ENCODE measurements at places on chromosomes 7 and 10. TPM values are rescaled to one million over a fixed set of nuclear protein-coding genes. Genes with fewer than 3 reads are reported as not detected.

CTAGE4 gene
- 2.3 TPM for total RNA-seq

HSPB1 gene
- 178 TPM for total RNA-seq

SEMA4G gene
- 1.4 TPM for total RNA-seq

SBDS gene
- total RNA-seq: 159 TPM

CADPS2 gene
- total RNA-seq: 41.9 TPM

- DNase-seq: no peak
Measured at GRCh38 chr10:12490963-12491362, 141.6 kb downstream of the CAMK1D start.

DNA sequence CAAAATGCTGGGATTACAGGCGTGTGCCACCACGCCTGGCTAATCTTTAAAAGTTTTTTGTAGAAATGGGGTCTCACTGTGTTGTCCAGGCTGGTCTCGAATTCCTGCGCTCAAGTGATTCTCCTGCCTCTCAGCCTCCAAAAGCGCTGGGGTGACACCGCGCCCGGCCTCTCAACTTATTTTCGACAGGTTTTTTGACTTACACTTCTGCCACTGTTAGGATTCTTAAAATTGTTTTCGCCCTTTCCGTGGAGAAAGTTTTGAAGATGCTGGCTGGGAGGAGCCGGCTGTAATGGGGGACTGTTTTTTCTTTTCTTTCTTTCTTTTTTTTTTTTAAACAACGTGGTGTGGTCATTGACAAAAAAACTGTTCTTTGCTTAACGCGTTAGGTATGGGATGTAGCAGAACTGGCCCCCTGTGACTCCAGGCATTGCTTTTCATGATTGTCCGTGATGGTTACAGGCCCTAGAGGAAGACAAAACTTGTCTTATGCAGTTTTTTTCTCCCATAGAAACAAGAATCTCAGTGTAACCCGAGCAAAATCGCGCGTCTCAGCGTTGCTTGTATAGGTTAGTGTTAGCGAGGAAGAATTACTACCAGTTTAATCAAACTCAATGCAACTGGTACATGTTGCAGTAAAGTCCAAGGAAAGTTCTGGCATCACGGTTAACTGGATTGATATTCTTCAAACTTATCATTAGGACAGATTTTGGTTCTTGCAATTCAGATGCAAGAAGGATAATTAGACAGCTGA lies 72.2 kb downstream of the DAGLB start:
- no peak for DNase-seq

DNA sequence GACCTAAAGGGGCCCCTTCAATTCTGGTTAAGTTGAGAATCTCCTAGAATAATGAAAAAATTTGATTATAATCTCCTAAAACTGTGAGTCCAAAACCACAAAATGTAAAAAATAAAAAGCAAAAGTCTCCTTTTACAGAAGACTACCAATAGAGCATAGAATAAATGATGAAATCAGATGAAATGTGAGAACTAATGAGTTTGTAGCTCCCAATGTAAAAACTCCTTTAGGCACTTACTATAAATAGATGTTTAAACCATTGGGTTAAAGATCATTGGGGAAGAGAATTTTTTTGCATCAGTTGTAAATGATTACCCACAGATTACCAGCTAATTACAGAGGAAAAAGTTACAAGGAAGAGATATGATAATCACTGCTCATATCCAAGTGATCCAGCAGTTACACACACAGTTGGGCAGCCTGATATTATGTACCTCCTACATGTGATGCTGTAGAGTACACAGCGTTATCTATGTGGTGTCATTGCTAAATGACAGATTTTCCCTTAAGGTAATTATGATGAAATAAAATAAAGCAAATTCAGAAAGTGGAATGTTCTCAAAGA lies 282.7 kb upstream of the SEMA3D start:
- no peak for DNase-seq

- DNase-seq: no peak
Measured at GRCh38 chr7:119436882-119437281, 836.1 kb upstream of the KCND2 start.

DNA sequence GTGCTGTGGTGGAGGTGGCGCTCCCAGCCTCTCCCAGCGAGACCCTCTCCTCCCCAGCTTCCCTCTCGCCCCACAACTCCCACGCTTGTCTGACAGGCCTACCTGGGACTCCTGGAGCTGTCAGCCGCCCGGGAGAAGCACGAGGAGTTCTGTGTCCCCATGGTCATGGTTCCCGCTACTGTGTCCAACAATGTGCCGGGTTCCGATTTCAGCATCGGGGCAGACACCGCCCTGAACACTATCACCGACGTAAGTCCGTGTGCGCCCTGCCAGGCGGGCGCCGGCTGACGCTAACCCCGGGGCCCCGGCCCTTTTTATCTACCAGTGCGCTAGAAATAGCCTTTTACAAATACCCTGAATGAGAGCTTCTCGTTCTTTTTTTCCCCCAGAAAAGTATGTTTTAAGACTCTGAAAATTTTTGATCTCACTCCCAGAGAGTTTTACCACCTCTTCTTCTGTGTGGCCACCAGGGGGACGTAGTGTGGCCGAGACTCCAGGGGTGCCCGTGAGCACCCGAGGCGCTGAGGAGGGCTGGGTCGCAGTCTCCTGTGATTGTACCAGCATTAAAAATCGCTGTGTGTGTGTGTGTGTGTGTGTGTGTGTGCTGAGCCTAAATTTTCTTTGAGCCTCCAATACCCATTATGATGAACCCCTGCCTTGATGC lies 52.6 kb downstream of the PFKP start:
- DNase-seq: no peak

DNA sequence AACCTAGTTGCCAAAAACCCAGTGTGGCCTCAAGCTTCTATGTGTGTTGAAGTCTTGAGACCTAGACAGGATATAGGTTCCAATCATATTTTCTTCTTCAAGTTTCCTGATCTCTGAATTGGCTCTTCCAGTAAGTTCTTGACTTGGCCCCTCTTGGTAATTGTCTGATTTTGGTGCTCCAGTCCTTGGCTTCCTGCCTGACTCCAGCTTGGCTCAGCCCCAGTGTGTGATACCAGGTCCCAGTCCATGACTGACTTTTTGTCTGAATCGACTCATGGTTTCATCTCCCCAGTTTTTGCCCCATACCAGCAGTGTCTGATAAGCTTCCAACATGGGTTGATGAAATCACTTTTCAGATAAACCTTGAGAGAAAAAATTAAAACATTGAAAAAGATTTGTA lies 72.3 kb downstream of the FAS start:
- DNase-seq: no peak

DNA sequence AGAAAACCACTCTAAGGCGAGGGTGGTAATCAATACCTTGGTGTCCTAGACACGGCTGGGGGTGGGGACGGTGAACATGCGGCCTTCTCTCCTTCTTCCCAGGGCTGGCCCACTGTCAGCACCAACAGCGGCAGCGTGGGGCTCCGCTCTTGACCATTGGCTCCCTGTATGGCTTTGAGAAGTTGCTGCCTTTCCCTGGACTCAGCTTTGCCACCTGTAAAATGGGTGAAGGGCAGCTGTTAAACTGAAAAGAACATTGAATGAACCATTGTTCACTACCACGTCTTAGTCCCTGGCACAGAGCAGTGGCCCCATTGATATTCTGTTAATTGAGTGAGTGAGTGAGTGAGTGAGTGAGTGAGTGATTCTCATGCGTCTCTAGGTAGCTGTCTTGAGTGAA lies 95.3 kb downstream of the ZMIZ1 start:
- DNase-seq: no peak

- DNase-seq: no peak
Measured at GRCh38 chr10:8043569-8044306, 10.8 kb upstream of the GATA3 start.

- DNase-seq: no peak
Measured at GRCh38 chr7:69871886-69872569, 273.8 kb downstream of the AUTS2 start.

- no peak for DNase-seq
Measured at GRCh38 chr10:12556039-12556438, 206.7 kb downstream of the CAMK1D start.

DNA sequence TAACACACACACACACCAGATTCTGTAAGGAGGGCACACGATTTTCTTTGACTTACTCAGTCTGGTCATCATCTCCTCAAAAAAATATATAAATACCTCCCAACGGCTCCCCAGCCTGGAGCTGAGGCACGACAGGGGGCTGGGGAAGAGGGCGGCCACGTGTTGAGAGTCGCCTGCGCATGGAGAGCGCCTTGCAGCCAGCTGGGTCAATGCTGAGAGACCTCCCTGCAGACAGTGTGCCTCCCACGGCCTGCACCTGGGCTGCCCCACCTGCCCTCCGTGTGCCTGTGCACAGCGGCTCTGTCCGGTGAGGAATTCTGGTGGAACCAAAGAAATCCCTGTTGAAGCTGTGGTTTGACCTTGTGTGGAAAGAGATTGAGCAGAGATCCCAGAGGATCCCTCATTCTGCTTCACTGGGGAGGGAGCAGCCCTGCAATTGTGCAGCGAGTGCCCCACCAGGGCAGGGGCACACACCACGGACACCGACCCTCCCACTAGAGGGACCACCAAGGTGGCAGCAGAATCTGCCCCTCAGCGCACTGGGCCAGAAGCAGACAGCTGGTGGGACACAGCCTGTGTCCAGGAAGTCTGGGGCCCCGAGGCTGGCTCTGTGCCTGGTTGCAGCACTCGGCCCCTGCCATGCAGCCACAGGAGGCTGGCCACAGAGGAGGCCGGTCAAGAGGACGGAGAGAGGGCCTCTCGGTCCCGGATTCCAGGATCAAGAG lies 150.5 kb upstream of the PPP2R2D start:
- DNase-seq: no peak
